ENCODE measurements at places on chromosomes 11 and 22.

- no peak for DNase-seq
Measured at GRCh38 chr11:96969251-96969650, 579.4 kb downstream of the JRKL start.

GRCh38 chr22:40156001-40156516, 21.7 kb upstream of the TNRC6B start:
- DNase-seq, result no peak

- DNase-seq, result no peak
Measured at GRCh38 chr11:2442589-2442988, 1.7 kb downstream of the TRPM5 start.

- DNase-seq, result peak; percentile 45
Measured at GRCh38 chr11:118152552-118153471, at the start of gene SCN4B. SCN4B (minus strand) TSS chr11:118152823; CDS start chr11:118152673, 150 bp downstream.

DNA sequence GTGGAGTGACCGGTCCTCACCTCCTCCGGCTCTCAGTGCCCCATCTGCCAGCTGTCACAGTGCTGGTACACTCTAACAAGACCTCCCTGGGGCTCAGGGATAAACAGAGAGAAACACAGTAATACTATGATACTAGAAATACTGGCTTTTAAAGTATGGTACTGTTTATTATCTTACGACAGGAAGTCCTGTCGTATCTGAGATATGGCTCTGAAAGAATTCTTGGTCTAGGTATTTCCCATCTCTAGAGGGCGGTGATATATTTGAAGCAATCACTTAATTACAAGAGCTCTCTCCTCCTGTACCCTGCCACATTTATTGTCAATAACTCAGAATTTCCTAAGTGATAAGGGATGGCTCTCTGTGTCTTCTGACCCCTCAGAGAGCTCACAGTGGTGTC, 119.1 kb downstream of the RRM1 start:
- no peak for DNase-seq

DNA sequence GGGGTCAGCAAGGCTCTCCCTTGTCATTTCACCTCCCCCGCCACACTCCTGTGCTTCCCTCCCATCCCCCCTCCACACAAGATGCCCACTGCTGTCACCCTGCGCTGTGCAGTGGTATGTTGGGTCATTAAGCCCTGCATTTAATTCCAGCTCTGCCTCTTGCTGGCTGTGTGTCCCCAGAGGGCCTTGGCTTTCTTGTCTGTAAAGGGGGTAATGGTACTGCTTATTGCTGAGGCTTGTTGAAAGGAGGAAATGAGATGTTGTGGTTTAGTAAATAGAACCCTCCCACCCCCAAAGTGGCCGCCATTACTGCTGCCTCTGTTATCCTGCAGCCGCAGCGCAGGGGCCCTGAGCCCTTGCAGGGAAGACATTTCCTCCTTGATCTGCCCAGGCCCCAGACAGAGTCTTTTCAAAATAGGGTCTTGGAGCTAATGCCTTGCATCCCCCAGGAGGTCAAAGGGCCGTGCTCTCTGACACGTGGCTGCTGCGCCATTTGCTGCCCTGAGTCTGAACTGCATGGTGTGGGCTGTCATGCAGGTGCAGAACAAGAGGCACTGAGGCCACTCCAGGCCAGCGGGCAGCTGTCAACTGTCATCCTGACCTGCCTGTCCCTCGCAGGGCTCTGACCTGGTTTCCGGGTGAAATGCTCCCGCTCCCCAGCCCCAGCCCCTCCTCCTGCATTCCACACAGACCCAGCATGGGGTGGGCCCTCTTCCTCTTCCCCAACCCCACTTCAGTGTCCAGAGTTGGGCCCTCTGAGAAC, 18.7 kb downstream of the PVALB start:
- DNase-seq, result no peak

GRCh38 chr11:35424157-35424940, 5.0 kb upstream of the SLC1A2 start:
- DNase-seq, result no peak

DNA sequence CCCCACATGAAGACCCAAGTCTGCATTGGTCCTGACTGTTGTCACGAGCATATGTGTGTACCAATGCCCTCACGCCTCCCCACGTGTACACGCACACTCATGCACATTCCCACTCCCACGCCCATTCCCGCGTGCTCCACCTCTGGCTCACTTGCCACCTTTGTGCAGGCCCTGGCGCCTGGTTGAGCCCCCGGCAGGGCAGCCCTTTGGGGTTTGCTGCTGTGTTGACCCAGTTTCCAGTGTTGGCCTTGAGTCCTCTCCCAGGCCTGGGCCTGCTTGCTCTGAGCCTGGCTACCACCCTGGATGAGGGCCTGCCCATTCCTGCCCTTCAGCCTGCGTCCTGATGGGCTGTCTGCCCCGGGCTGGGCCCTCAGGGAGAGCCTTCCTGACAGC, 18.2 kb downstream of the PVALB start:
- no peak for DNase-seq

DNA sequence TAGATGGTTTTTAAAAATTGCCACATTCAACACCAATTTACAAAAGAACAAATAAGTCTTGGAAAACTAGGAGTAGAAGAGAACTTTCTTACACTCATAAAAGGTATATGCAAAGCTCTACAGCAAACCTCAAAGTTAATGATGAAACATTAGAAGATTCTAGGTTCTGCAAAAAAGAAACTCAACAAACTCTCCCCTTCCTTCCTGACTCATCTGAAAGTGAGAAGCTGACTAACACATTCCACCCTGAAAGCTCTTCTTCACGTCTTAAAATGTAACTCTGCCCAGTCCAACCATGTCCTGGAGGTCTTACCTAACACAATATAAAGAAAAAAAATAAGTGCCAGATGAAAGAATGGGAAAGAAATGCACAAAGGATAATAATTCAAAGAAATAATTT, 218.9 kb upstream of the ISX start:
- DNase-seq, result no peak

DNA sequence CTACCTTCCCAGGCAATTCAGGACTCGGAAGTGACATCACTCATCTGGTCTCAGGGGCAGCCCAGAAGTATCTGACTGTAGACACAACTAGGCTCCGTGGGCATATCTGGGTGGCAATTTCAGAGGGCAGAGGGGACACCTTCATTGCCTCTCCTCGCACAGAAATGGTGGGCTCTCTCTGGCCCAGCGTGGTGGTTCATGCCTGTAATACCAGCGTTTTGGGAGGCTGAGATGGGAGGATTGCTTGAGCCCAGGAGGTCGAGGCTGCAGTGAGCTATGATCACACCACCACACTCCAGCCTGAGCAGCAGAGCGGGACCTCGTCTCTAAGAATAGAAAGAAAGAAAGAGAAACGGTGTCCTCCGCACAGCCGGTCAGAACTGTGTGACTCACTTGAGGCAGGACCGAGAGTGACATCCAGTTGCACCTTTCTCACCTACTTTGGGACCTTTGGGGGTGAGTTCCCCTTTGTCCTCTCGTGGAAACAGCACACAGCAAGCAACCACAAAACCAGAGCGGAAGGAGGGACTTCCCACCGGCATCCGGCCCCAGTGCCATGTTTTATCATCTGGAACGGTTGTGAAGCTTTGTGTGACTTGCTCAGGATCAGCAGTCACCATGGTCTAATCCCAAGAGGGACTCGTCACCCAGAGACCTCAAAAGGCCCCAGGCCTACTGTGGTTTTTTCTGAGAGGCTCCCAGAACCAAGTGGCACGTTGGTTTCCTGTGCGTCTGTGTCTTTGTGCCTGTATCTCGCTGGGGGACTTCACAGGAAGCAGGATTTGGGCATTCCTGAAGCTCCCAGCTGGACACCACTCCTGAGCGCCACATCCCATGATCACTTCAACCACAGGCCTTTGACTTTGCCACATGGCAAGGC, 38.4 kb upstream of the EMID1 start:
- no peak for DNase-seq

DNA sequence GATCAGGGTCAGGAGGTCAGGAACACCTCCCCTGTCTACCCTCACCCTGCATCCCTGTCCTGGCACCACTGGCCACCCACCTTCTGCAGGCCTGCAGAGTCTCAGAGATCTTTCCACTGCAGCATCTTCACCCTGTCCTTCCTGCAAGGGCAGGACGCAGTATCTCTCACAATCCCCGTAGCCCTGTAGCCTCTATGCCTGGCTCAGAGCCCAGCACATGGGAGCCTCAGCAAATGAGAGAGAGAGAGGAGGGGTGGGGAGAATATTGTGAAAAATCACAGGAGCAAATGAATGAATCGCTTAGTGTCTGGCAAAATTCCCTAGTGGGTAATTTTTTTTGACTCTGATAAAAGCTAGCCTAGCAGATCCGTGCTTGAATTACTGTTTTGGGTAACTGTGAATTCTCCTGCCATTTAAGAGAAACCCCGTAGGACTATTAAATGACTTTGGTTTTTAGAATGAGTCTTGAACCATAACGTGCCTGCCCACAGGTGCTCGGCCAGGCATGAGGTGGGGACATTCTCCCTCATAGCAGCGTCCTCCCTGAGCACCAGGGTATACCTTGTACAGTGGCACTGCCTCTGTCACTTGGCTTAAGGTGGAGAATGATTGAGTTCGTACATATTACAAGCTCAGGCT, 91.5 kb downstream of the MORC2 start:
- peak; percentile 62 for DNase-seq

DNA sequence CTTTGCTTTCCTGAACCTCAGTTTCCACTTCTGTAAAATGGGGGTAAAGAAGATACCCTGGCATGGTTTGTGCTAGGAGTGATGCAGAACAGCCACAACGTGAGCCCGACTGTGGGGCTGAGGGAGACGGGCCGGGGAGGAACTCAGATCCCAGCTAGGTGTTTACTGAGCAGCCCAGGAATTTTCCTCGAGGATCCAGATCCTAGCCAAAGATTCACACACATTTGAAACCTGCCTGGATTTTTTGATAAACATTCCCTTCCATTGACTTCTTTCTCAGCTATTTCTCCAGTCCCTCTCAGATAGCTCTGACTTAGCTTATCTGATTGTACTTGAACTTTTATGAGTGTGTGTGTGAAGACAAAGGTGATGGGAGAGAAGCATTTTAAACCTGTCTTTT, 98.0 kb downstream of the KIAA1671 start:
- no peak for DNase-seq

DNA sequence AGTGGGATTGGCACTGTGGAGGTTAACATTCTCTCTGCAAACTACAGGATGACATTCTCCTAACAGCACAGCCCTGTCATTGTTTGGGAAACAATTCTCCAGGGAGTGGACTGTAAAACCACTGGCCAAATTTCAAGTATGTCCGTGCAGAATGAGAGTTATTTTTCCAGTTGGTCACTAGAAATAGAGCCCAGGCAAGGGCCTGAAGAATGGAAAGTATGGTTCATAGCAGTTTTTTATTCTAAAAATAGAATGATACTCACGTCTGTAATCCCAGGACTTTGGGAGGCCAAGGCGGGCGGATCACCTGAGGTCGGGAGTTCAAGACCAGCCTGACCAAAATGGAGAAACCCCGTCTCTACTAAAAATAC, 39.0 kb upstream of the CD44 start:
- DNase-seq, result no peak

DNA sequence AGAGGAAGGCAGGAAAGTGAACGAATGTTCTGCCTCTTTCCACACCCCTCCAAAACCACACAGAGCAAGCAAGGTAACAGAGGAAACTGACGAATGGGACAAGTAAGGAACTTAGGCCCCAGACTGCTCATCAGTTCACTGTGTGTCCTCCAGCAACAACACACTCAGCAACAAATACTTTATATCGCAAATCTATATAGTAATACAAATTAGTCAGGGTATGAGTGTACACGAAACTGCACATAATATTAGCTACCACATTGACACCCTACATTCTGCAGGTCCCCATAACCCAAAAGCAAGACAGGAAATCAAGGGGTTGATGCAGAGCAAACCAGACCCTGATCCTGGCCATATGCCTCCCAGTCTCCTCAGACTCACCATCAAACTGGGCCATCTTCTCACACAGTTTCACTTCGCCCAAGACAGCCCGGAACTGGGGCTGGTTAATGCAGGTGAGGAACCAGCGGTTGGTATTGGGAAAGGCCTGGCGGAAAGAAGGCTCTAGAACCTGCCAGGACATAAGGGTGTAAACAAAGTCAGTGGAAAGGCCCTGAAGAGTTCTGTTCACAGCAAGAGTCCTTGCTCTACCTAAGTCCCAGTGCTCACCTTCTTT, 6.6 kb downstream of the EEF1G start:
- no peak for DNase-seq

- no peak for DNase-seq
Measured at GRCh38 chr11:115437902-115438575, 66.2 kb downstream of the CADM1 start.

GRCh38 chr11:23221366-23221765, 361.1 kb upstream of the CCDC179 start:
- no peak for DNase-seq

DNA sequence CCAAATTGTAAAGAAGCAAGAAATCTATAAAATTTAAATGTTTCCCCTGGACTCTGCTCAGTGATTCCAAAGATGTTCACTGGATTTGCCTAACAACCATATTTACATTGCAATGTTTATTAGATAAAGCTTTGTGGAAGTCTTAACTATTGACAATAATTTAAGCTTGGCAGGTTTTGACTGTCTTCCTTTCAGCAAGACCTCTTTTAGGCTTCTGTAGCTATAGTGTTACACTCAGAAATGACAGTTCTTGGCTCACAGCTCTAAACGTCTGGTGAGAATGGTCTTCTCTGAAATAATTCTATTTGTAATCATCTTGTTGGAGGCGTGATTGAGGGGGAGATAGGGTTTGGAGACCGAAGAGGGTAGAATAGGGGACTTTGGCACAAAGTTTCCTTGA, 44.8 kb upstream of the CRTAM start:
- no peak for DNase-seq

GRCh38 chr22:47033648-47034000, 271.2 kb downstream of the TBC1D22A start:
- DNase-seq, result no peak

GRCh38 chr11:13152736-13153541, 124.7 kb upstream of the BMAL1 start:
- peak; percentile 48 for DNase-seq

DNA sequence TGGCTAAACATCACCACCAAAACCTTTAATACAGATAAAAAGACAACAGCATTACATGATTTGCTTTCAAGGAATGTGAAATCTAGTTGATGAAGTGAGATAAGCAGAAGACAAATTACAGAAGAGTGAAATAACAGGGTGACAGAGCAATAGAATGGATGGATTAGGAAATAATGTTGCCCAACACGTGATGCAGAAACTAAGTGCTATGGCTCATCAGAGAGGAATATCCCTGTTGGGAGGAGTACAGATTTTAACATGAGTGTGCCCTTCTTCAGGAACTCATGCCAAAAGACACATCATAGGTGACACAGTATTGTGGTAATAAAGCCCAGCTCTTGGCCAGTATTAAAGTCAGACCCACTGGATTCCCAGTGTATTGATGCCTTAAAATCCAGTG, 176.6 kb upstream of the RAG2 start:
- no peak for DNase-seq

- DNase-seq, result no peak
Measured at GRCh38 chr22:41638124-41638523, 17.0 kb downstream of the XRCC6 start.

Measured in globus pallidus (tissue), 1 donor.